HT1080 (cell line): ENCODE measurements at places on chromosomes 7 and 10.

DNA sequence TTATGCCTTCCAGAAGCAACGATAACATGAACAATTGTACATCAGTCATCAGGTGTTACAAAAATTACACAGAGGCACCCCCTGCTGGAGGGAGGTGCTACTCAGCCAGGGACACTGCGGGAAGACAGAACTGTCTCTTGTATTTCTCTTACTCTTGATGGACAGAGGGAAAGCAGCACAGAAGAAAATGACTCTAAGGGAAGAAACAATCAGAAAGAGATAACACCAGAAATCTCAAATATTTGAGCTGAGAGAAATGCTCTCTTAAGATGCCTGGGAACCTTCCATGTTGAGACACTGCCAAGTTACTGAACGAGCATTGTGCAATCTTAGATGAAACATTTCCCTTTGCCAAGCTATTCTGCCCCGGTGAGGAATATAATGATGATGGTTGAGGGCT lies 227.6 kb upstream of the NPSR1 start:
- peak; percentile 51 for DNase-seq

GRCh38 chr7:20738518-20739481 lies 47.9 kb downstream of the SP8 start:
- DNase-seq, result no peak

GRCh38 chr10:52785418-52785817 lies 12.8 kb upstream of the MBL2 start:
- no peak for DNase-seq

GRCh38 chr7:74231232-74231590 lies 21.4 kb downstream of the LAT2 start:
- no peak for DNase-seq

DNA sequence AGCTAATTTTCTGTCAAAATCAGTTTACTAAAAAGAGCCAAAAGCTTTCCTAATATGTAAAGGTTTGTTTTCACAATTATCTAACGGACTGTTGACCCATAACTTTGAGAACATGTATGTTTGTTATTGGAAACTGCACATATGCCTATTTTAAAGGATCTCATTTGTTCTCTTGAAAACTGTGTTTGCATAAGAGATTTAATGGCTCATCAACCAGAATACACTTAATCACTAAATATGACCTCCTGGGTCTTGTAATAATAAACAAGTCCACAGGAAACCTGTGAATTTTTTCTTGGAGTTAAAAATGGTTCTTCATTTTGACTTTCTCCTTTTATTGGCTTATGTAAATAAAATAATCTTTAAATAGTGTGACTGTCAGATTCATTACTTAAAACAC lies 48.3 kb upstream of the STEAP1B start:
- no peak for DNase-seq

DNA sequence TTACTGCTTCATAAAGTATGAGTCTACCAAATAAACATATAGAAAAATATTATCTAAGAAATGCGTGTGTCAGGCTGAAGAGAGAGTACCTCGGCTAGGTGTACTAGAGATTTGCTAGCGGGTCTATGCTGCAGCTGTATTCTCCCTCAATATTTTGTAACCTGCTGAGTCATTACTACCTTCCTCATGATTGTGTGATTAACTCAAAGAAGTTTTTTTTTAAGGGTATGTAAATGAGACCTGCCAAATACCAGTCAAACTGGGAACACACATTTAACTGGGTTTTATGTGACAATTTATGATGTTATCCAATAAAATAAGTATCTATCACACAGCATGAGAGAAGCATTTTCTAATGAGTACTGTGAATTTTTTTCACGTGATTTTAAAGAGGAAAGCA lies 180.4 kb downstream of the RNF133 start:
- no peak for DNase-seq

DNA sequence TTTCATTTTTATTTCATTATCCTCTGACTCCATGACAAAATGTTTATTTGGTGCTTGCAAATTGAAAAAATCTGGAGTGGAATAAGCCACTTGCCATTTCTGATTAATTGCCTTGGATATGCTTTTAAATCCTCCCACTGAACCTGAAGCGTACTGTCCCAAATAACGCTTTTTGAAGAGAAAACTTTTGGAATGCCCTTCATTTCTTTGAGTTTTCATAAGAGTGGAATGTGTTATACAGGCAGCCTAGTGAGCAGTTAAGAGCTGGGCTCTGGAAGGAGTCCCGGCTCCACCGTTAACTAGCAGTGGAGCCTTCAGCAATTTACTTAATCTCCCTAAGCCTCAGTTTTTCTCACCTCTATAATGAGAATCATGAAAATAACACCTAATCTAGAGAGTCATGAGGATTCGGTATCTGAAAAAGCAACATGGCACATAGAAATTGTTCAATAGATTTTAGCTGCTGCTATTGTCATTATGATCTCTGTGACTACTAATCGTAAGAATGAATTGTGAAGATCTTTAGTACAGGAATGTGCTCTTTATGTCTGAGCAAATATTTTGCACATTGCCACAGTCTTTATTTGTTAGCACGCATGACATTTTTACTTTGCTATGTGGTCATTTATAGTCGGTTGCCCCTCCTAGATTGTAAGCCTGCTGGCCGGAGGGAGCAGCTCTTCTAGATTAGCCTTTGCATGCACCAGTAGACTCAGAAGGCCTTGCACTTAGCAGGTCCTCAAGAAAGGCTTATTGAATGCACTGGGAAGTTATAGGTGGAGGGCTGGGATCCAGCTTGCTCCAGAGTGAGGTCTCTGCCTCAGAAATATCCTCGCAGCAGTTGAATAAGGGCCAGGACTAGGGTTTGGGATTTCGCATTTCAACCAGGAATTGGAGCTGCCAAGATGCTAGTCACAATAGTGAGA lies 59.4 kb downstream of the PLCE1 start:
- no peak for DNase-seq
